ENCODE measurements at places on chromosomes 13 and 19.

DNA sequence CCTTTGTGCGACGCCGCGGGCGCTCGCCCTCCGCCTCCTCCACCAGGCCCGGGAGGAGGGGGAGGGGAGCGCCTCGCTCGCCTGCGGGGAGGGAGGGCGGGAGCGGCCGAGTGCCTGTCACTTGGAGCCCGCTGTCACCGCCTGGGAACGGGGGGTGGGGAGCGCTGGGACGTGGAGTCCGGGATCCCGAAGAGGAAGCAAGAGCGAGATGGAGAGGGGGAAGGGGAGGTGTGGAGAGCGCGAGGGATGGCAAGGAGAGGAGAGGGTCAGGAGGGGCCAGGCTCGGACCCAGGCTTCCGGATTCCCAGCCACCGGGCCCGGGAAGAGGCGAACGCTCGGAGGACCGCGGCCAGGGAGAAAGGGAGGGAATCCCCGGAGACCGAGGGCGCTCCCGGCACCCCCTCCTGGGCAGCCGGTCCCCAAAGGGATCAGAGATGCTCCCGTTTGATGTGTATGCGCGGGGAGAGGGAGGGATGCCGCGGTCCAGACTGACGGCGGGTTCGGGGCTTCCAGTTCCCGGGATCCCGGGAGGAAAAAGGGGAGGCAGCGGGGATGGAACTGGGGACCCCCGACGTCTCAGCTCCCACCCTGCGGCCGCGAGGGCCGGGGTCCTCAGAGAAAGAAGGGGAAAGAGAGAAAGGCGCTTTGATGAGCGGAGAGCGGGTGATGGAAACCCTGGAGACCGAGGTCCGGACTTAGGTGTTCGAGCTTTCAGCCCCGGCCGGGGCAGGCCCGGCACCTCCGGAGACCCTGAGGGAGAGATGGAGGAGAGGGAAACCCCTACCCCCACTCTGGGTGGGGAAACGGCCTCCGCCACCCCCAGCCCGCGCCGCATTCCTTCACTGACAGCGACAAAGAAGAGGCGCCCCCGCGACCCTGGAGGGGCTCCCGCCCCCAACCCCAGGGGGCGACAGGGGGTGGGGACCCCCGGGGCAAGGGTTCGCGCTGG is 4.7 kb upstream of the DPF1 start:
- DNase-seq = no peak

- peak; percentile 64 for DNase-seq
Measured at GRCh38 chr19:45901912-45902650, at the start of gene MYPOP. TSS of gene MYPOP (minus strand) at chr19:45902613. CDS start at chr19:45901773, 840 bp downstream.

DNA sequence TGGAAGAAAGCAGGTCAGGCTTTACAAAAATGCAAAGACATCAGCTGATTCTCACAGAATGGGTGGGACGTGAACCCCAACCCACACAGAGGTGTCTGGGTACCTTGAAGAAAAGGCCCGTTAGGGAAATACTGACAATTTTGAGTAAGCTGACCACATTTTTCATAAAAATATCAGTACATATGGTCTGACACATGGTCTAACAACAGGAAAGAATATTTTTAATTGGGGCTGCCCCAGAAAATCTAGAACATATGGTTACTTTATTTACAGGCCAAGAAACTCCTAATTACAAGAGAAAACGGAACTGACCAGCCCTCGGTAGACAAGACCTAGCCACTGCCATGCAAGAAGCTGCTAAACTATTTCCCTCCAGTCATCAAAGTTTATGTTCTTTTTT is 48.7 kb upstream of the ITM2B start:
- DNase-seq = no peak

DNA sequence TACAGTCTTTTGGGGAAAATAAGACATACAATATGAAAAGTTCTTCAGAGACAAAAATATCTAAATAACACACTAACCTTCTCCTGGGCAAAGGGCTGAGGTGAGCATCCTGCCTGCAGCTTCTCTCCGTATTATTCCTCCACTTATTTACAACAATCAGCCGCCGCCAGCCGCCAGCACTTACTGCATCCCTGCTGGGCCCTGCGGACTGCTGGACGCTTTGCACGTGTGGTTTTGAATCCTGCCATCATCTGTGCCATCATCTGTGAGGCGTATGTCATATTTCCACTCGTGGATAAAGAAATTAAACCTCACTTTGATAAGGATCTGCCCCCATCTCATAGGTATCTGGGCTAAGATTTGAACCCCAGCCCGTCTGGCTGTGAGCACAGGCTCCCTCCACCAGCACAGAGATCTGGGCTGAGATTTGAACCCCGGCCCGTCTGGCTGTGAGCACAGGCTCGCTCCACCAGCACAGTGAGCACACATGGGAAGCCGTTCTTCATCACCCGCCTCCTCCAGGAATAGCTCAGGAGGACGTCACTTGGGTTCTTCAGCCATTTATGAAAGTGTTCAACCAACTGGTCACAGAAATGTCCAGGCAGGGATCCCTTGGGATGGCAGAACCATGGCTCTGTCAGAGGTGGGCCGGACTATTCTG is 35.2 kb upstream of the TUBGCP3 start:
- no peak for DNase-seq

- DNase-seq = no peak
Measured at GRCh38 chr19:38635483-38636399, 11.7 kb upstream of the ACTN4 start.

- no peak for DNase-seq
Measured at GRCh38 chr19:39083983-39084731, at the start of gene ACP7. TSS of gene ACP7 (plus strand) at chr19:39084368. CDS start at chr19:39085270, 902 bp downstream.

GRCh38 chr13:99176309-99177276 is 24.1 kb upstream of the UBAC2 start:
- peak; percentile 95 for DNase-seq

DNA sequence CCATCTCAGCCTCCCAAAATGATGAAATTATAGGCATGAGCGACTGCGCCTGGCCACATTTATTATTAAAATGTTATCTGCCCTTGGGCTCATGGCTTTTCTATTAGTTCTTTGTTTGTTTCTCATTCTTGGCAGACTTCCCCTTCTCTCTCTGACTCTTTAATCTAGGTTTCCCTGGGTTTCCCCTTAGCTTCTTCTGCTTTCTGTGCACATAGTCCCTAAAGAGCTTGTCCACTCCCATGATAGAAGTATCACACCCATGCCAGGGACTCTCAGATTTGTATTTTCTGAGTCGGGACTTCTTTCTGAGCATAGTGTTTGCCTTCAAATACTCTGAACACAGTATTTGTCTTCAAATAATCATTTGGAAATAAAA is 38.6 kb upstream of the ITM2B start:
- no peak for DNase-seq

DNA sequence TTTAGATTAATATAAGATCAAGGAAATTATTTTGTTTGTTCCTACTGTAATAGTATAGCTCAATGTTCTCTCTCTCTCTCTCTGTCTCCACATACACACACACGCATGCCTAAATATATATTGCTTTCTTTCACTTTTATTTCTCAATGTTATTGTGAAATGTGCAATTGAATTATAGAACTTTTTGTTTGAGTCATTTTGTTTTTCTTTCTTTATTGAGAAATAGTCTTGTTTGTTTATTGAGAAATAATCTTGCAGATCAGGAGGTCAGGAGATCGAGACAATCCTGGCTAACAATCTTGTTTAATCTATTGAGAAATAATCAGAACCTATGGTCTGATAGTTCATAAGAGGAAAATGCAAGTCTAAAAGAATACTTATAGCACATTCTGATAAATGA is 1581.3 kb downstream of the EFNB2 start:
- DNase-seq = no peak

GRCh38 chr19:3684054-3684816 is 16.0 kb downstream of the PIP5K1C start:
- DNase-seq = no peak

GRCh38 chr19:45577111-45577905 is 7.3 kb downstream of the OPA3 start:
- DNase-seq = no peak
